ENCODE measurements at places on chromosomes 3 and 15.

DNA sequence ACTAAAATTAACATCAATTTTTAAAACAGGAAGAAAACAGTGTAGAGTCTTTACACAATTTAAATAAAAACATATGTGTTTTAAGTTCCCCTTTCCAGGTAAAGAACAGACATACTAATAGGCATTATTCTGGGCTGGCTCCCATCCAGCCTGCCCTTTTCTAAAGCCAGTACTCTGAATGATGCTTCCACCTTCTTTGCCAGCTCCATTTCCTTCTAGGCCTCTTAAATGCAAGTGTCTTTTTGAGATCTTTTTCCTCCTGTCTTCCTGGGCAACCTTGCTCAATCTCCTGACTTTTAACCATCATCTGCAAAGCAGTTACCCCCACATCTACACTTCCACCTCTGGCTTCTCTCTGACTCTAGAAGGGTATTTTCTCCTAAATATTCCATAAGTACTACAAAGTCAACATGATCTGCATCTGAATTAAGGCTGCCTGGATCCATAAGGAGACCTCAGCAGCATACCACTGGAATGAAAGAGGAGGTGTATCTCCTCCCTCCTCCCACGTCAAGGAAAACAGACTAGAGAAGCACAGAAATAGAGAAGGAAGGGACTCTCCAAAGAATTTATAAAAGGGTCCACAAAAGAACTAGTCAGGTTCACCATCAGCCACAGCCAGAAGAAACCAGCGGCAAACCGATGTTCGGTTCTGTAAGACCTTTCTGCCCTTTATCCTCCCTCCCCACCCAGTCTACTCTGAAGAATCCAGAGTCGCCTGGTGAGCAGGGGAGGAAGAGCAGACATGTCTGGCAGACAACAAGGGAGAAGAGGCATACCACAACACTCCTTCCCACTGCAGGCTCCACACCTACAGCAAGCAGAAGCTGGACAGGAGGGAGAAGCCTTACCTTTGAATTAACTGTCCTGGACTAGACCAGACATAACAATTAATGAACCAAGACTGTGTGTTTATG, 47.1 kb downstream of the GOLIM4 start:
- DNase-seq = no peak

DNA sequence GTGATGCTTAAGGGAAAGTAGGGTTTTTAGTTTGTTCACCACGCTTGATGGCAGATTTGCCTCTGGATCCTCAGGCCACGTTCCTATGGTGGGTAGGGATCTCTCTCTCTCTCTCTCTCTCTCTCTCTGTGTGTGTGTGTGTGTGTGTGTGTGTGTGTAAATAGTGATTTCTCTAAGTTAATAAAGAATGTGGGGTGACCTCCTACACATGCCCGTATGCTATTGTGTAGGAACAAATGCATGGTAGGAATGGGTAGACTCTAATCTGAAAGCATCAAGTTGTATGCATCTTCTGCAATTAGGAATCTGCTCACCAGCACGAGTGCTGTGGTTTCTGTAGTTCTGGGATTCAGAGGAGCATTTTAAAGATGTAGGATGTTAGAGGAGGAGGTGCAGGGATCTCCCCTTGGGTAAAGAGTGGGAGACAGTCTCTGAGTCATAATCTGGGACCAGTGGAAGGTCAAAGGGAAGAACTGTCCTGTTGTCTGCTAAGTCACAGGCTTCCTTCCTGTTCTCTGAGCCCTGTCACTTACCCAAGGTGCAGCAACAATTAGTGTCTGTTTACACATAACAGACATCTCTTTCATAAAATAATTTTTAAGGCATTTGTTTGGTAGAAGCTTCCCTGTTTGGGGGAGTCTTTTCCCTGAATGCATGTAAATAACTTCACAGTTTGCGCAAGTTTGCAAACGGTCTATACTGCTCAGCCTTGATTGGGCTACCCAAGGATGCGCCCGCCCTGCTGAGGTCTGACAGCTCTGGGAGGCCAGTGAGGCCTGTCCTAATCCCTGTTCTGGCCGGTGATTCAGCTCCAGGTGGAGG, 139.8 kb downstream of the IGF1R start:
- no peak for DNase-seq

- DNase-seq = no peak
Measured at GRCh38 chr3:149473357-149474249, 894 bp upstream of the TM4SF4 start.

GRCh38 chr3:127368186-127369032, 80.6 kb upstream of the PRR20G start:
- no peak for DNase-seq

All from NK-92 treated with Interleukin-12 subunit alpha and Interleukin-12 subunit beta, amount 100 ng/mL, for 24 hours (cell line).